Stimulated activated CD4-positive, alpha-beta T cell treated with anti-CD3 and anti-CD28 coated beads, Interleukin-1b, Interleukin-23, amount 100 ng/mL, for 4 hours (primary cell): ENCODE measurements at places on chromosomes 4 and X.

DNA sequence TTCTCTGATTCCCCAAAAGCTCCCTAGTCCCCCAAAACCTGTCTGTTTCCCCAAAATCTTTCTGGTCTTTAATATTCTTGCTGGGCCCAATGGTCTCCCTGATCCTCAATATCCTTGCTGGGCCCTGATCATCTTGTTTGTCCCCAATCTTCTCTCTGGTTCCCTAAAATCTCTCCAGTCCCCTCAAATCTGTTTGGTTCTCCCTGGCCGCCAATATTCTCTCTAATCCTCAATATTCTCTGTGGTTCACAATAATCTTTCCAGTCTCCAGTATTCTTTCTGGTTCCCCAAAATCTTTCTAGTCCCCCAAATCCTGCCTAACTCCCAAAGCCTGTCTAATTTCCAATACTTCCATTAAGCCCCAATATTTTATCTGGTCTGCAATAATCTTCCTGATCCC lies 18.5 kb downstream of the P2RY8 start:
- DNase-seq = no peak

GRCh38 chr4:10333942-10334341 lies 123.3 kb downstream of the ZNF518B start:
- DNase-seq = no peak

GRCh38 chr4:39614487-39615162 lies 24.0 kb downstream of the SMIM14 start:
- no peak for DNase-seq

GRCh38 chr4:188918787-188919186 lies 779.5 kb downstream of the TRIML1 start:
- DNase-seq = no peak

DNA sequence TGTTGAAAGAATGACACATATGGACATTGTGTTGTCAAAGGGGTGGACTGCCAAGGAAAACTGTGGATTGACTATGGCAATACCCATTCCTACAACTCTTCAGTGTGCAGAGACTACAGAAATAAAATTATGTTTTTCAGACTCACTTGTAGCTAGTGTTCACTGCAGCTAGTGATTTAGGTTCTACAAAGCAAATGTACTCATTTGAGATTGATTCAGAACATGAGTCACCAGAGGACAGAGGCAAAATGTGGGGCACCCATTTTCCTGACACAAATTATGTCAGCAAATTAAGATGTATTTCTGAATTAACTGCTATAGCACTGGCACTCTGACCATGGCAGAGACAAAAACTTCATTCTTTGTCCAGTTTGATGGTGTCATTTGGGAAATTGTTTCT lies 40.7 kb downstream of the SPCS3 start:
- no peak for DNase-seq

DNA sequence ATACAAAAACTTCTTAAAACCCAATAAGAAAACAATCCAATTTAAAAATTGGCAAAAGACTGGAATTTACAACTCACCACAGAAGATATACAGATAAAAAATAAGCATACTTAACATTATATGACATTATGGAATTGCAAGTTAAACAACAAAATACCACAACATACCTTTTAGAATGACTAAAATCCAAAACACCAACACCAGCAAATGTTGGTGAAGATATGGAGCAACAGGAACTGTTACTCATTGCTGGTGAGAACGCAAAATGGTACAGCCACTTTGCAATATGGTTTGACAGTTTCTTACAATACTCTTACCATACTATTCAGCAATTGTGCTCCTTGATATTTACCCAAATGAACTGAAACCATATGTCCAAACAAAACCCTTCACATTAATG lies 112.4 kb downstream of the ADGRL3 start:
- DNase-seq = no peak

GRCh38 chr4:37989398-37990260 lies 29.4 kb downstream of the PTTG2 start:
- DNase-seq = no peak

DNA sequence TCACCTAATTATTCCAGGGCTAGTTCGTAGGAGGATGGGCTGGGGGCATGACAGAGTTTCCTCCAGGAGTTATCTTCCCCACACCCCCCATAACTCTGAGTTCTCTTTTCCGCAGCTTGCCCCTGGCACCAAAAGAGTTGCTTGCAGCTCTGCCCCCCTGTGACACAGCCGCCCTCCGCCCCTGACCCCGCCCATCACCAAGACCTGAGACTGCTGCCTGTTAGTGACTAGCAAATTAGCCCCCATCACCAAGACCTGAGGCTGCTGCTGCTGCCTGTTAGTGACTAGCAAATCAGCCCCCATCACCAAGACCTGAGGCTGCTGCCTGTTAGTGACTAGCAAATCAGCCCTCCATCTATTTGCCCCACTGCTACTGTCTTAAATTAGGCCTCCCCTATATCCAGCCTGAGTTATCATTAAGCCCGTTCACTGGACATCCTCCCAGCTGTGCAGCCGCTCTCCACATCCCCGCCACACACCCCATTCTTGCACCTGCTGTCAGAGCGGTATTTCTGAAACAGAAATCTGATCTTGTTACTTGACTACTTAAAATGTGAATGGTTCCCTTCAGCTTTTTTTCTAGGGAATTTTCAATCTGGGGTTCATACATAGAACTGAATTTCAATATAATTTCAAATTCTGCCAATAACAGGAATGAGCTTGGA lies 1.5 kb upstream of the PAPSS1 start:
- peak; percentile 35 for DNase-seq

DNA sequence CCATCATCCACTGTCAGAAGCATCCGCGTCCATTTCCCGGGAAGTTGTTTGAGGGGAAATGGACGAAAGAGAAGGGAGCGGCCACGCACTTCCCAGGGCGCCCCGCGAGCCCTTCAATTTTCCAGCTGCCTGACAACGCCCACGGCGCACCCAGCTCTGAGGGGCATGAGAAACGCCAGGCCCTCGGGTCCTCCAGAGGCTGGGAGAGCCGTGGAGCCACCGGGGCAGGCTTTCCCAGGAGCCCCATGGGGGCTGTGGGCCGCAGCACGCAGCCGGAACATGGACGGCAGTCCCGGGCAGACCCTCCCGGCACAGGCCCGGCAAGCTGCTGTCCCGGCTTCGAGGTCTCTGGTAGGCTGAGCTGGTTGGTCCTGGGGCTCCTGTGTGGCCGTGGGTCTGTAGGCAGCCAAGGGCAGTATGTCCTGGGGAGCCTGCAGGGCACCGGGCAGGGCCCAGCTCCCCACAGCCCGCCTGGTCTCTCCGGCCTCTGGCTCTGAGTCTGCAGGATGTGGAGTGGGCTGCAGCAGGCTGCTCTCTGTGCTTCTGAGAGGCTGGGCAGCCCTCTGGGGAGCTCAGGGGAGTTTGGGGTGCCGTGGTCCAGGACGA lies 115.2 kb downstream of the FAM53A start:
- no peak for DNase-seq

- no peak for DNase-seq
Observed at GRCh38 chr4:33067221-33067620, 2347.1 kb downstream of the PCDH7 start.

GRCh38 chr4:74092957-74093356 lies 6.0 kb downstream of the CXCL2 start:
- DNase-seq = no peak

DNA sequence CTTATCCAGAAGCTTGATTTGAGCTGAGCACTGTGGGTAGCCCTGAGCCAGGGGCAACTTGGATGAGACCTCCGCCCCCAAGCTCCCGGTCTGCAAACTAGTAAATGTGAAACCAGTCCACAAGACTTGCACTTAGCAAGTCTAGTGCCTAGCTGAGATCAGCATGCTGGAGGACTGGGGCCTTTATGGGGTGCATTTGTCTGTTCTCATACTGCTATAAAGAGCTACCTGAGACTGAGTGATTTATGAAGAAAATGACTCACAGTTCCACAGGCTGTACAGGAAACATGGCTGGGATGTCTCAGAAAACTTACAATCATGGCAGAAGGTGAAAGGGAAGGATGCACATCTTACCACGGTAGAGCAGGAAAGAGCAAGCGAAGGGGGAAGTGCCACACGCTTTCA lies 42.1 kb upstream of the HOPX start:
- DNase-seq = no peak

DNA sequence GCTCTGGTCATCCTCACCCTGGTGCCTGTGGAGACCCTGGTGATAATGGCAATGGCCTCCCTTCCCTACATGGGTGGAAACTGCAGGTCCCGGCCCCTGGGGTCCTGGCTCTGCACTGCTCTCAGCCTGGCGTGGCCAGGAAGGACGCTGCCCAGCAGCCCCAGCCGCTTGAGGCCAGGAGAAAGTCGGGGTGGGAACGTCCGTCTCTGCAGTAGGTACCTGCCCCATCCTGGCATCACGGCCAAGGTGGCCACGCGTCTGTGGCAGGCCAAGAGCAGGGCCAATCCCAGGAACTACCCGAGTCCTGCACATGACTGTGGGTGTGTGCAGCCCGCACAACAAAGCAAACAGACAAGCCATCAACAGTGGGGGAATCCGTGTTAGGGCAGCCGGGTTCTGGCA lies 33.8 kb downstream of the FGFRL1 start:
- no peak for DNase-seq

DNA sequence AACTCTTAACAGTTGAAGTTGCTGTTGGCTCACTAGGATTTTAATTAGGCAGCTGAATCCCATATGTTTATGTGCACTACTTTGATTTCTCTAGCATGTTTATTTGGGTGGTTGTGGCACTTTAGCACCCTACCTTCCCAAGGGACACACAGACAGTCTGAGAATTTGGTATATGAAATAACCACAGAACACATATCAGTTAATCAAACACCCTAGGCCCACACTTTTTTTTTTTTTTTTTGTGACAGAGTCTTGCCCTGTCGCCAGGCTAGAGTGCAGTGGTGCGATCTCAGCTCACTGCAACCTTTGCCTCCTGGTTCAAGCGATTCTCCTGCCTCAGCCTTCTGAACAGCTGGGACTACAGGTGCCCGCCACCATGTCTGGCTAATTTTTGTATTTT lies 130.5 kb downstream of the DCK start:
- DNase-seq = no peak

DNA sequence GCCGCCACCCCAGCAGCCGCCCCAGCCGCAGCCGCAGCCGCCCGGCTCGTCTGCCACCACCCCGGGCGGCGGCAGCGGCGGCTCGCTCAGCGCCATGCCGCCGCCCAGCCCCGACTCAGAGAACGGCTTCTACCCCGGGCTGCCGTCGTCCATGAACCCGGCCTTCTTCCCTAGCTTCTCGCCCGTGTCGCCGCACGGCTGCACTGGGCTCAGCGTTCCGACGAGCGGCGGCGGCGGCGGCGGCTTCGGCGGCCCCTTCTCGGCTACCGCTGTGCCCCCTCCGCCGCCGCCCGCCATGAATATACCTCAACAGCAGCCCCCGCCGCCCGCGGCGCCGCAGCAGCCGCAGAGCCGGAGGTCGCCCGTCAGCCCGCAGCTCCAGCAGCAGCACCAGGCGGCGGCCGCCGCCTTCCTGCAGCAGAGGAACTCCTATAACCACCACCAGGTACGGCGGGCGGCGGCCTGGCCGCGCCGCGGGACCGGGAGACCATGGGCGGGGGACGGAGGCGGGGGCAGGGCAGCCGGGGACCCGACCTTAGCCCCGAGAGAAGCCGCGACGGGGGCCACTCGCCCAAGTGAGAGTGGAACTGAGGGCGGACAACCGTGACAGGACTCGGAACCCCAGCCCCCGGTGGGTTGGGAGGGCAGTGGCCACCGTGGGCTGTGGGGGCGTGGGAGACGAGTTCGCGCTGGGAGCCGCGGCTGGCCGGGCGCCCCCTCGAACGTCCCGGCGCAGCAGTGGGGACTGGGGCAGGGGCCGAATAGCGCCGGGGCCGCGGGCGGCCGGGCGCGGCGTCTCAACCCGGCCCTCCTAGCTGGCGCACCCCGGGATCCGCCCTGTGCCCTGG lies 1.8 kb downstream of the CPEB2 start:
- peak; percentile 45 for DNase-seq

- no peak for DNase-seq
Observed at GRCh38 chr4:109703664-109704361, 568 bp upstream of the CASP6 start.

DNA sequence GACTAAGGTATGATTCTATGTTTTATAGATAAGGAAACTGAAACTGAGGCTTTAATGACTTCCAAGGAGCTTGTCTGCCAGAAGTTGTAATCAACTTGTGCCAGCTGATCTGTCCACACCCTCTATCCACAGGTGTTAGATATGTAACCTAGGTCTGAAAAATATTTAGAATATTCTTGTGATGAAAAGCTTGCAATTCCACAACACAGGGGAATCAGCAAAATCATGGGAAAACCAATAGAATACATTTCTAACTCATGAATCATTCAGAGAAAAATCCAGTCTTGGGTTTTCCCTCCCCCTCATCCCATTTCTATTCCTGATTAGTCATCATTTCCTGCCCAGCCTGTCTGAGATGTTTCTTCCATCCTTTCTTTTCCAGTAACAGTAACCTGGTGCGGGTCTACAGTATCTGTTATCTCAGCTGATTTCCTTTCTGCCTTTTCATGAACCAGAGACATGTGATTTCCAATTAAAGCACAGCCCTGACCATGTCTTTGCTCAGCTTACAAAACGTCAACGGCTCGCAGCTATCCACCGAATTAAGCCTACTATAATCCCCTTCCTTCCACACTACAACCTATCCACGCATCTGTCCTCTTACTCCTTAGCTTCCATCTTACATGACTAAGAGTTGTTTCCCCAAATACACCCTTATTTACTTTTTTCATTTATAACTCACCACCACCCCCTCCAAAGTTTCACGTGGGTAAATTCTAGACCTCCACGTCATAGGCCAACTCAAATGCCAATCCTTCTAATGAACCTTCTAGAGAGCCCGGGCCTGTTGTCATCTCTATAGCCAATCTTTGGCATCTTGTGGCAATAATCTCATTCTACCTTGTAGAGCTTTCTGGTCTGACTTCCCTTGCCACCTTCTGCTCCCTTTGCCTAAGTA lies 961 bp upstream of the NOCT start:
- peak; percentile 6 for DNase-seq

DNA sequence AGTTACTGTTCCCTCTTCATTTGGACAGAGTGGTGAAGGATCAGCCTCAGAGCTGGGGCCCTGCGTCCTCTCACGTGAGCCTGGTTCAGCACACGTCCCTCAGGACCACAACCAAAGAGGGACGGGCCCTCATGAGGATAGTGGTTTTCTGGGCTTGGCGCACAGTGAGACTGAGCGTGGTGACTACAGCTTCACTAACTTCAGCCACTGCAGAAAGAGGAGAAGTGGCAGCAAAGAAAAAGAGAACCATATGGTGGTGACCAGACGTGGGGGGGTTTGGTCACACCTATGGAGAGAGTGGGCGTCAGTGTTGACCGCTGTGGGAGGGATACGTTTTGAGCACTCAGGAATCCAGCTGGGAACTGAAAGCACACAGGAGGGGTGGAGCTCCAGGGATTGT lies 21.8 kb upstream of the TNIP3 start:
- DNase-seq = no peak
